ENCODE measurements at places on chromosomes 16 and 17.

GRCh38 chr17:74210191-74211140 is 2.9 kb upstream of the TTYH2 start:
- DNase-seq: peak; percentile 51

- no peak for DNase-seq
Measured at GRCh38 chr17:51133365-51133764, 12.7 kb upstream of the SPAG9 start.

DNA sequence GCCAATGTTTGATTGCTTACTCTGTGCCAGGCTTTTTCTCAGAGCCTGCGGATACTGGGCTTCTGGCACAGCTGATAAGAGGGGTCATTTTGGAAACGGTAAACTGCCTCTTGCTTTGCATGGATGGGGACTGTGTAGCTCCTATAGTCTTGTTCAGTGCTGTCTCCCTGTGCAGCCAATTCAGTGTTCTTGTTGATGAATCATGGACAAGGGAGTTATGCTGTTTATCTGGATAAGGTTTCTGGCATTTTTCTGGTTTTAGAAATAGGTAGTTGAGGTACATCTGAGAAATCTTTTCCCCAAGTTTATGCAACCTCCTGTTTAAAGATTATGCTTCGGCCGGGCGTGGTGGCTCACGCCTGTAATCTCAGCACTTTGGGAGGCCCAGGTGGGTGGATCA is 16.7 kb upstream of the TANGO6 start:
- no peak for DNase-seq

GRCh38 chr17:66988069-66988798 is 23.7 kb downstream of the CACNG4 start:
- no peak for DNase-seq

- no peak for DNase-seq
Measured at GRCh38 chr16:19029980-19030379, 37.4 kb upstream of the COQ7 start.

DNA sequence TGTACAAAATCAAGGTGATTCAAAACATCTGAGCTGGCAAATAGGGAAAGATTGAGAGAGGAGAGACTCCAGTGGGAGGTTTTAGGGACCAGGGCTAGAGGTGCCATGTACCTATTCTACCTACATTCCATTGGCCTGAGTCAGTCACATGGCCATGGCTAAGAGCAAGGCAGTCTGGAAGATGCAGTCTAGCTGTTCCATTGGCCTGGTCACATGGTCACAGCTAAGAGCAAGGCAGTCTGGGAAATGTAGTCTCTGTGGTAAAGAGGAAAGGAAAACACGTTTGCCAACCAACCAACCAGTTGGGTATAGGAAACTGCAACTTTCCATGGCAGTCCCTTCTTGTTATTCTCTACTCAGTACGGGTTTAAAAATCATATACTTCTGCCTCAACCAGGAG is 369.1 kb downstream of the XYLT1 start:
- no peak for DNase-seq

DNA sequence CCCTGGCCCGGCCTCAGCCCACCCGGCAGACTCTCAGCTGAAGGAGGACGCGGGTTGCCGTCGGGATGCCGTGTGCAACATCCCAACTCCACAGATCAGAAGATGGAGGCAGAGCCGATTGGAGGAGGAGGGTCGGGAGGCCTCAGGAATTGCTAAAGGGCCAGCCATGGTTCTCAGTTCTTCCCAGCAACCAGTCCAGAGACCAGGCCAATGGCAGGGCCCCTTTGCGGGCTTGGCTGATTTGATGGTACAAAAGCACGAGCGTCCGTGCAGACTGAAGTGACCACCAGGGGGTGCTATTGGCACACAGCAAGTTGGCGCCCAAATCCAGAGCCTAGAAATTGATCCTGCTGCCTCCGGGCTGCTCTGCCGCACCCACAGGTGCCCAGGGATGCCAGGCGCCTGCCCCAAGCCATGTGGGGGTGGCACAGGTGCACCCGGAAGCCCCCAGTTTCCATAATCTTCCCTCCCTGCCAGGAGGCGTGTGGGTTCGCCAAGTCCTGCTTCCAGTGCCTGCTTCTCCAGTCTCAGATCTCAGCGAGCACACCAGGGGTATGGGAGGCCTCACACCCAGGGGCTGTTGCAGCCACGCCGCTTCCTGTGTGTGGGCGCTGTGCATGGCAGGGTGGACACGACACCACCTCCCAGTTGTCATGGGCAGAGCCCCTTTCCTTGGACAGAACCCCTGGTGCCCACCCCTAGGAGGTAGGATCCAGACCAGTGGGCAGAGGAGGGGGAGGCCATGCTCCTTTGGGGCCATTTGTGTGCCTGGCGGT is 7.1 kb upstream of the TEX19 start:
- DNase-seq: peak; percentile 92

DNA sequence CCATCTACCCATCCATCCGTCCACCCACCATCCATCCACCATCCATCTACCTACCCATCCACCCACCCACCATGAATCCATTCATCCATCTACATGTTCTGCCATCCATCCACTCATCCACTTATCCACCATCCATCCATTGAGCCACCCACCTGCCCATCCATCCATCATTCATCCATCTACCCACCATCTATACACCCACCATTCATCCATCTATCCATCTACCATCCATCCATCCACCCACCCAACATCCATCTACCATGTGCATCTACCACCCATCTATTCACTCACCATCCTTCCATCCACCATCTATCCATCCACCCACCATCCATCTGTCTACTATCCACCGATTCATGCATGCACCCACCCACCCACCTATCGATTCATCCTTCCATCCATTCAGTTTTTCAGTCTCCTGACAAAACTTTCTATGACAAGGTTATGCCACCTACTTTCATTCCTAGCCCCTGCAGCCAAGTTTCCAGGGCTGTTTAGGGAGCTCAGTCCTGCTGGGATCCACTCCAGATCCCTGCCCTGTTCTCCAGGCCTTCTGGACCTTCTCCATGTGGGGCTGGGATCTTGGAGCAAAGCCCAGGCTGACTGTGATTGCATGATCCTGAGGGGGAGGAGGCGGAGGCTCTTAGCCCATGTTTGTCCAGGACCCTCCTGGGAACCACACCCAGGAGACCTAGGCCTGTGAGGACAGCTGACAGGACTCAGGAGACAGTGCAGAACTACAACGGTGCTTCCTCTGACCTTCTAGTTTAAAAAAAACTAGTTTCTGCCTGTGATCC is 27.4 kb downstream of the BCO1 start:
- no peak for DNase-seq

DNA sequence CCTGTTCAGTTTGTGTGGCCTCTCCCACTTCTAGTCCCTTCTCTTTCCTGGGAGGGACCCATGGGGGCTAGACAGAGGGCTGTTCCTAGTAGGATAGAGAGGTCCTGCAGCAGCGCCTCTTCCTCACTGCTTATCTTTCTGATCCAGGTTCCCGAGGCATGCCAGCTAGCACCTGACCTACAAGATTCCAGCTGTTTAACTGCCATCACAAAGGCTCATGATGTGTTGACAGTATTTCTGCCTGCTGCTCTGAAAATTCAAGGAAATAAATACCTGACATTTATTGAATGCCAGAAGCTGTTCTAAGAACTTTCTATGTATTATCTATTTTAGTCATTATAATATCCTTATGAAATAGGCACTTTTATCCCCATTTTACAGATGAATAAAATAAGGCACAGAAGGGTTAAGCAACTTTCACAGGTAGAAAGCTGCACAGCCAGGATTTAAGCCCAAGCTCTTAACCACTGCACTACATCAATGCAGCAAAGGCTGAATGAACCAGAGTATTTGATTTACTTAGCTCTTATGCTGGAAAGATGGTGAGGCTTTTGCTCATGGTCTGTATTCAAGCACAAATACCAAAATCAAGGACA is 38.8 kb downstream of the HEATR6 start:
- no peak for DNase-seq
